Muscle of back (tissue), 13 donors: ENCODE measurements at places on chromosomes 4 and X. TPM values are rescaled to one million over a fixed set of nuclear protein-coding genes. Genes with fewer than 3 reads are reported as not detected.

DNA sequence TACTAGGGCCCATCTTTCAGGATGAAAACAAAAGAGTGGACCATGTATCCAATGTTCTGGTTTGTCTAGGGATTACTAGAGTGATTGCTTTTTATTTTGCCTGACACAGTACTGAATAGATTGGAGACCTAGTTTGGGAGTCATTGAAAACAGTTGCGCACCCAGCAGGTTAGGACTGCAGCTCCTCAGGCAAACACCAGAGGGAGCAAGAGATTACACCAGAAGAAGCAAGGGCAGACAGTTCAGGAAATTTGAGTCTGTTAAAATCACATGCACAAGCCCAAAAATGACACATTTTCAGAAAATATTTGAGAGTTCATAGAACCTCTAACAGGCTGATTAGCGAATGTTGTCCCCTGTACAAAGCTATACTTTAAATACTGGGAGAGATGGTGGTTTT lies 55.6 kb downstream of the CYLC1 start:
- no peak for DNase-seq

The NHSL2 gene
- polyA plus RNA-seq: 13.1 TPM

GRCh38 chr4:126560794-126561193 lies 1072.0 kb upstream of the INTU start:
- DNase-seq: no peak

DNA sequence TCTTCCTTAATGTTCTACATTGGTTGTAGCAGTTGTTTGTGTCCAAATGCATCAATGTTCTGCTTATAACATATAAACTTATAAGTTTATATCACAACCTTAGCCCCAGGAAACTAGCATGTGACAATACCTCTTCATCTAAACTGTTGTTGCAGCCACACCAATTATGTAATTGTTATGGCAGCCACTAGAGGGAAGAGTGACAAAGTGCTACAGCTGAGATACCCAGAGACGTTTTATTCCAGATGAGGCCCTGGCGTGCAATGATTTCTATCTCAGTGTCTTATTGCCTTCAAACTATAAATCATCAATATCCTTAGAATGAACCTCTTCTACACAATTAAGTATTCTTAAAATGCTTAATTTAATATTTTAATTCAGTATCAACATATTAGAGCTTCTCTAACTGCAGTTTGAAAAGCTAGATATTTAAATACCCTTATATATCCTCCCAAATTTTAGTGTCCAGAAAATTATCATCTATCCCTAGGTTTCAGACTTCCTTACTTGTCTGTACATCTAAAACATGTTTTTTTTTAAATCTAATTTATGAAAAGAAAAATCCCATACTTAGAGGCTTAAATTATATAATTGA lies 171.6 kb downstream of the PCDH10 start:
- peak; percentile 7 for DNase-seq

GRCh38 chr4:7655511-7656243 lies 220.9 kb upstream of the PSAPL1 start:
- DNase-seq: no peak

The PLAC1 gene
- 2.2 TPM for polyA plus RNA-seq

DNA sequence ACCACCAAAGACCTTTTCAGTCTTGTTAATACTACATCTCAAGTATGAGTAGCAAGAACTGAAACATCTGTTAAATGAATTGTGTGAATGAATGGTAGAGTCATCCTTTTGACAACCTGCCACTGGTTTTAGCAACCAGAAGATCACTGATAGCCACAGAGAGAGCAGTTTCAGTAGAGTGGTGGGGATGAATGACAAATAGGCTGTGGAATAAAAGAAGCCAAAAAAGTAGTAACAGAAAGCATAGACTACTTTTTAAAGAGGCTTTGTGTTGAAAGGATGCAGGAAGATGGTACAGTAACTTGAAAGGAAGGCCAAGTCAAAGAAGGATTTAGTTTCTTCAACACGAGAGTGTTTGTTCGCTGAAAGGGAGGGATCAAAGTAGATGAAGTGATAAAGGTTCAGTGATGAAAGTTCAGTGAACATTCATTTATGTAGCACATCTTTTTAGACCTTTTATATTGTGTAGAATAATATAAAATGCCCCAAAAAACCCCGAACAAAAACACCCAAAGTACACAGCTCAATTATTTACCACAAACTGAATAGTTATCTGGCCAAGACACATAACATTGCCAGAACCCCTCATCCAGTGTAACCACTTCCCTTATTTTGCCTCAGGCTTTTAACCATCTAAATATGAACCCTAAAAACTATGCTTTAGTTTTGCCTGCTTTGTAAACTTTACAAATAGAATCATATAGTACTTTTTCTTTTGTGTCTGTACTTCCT lies 40.1 kb upstream of the EIF1AX start:
- no peak for DNase-seq

DNA sequence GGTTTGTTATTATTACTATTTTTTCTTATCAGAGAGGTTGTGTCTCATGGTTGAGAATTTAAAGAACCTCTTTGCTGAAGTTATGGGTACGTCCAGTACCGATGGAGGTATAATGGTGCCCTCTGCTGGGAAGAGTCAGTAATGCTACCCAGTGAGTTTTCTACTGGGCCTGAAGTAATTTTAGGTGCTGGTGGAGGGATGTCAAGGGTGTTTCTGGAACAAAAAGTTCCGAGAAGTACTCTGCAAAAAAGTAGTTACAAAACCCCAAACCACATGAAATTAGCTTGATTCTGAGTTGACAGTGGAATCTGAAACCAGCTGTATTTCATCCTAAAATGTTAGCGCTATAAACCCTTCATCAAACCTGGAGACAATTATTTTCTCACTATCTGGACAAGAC lies 102.5 kb upstream of the MID1 start:
- DNase-seq: peak; percentile 83

The UNC5C gene
- 0.50 TPM for polyA plus RNA-seq

GRCh38 chrX:137569470-137569891 lies 3.6 kb downstream of the ZIC3 start:
- no peak for DNase-seq

DNA sequence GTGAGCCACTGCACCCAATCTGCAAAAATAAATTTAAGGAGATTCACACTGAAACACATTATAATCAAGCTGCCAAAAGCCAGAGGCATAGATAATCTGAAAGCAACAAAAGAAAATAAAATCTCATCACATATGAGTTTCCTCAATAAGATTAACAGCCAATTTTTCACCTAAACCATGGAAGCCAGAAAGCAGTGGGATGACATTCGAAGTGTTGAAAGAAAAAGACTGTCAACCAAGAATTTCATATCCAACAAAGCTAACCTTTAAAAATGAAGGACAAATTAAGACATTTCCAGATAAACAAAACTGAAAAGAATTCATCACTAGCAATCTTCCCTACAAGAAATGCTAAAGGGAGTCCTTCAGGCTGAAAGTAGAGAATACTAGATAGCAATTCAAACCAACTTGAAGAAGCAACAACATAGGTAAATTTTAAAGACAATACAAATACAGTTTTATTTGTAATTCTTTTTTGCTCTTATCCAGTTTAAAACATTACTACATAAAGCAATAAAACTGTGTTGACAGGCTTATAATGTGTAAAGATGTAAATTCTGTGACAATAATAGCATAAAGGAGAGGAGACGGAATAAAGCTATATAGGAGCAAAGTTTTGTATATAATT lies 23.1 kb upstream of the KLHL8 start:
- no peak for DNase-seq

The C4orf50 gene
- polyA plus RNA-seq: not detected

GRCh38 chr4:44447563-44448504 lies 775 bp downstream of the KCTD8 start:
- peak; percentile 75 for DNase-seq

The ART3 gene
- 18.2 TPM for polyA plus RNA-seq
